ENCODE measurements at places on chromosomes 3 and 15. TPM values are rescaled to one million over a fixed set of nuclear protein-coding genes. Genes with fewer than 3 reads are reported as not detected.

FEZF2 gene
- not detected for total RNA-seq

SERP1 gene
- 178 TPM for total RNA-seq

DNA sequence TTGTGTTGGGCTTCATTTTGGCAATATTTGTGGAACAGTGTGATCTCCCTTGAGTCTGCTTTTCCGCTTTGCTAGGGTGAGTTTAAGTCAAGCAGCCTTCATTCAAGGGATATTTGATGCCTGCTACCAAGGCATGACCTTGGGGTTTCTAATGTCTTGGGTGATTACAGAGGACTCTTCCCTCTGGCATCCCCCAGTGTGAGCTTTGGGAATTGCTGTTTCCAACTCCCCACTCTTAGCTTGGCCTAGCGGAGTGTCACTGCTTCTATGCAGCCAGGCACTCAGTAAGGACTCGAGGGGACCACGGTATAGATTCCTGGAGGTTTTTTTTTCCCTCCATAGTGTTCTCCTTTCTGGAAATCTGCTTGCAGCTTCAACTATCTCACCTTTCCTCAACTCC, 21.1 kb downstream of the GCNT3 start:
- DNase-seq, result peak; percentile 27

DNA sequence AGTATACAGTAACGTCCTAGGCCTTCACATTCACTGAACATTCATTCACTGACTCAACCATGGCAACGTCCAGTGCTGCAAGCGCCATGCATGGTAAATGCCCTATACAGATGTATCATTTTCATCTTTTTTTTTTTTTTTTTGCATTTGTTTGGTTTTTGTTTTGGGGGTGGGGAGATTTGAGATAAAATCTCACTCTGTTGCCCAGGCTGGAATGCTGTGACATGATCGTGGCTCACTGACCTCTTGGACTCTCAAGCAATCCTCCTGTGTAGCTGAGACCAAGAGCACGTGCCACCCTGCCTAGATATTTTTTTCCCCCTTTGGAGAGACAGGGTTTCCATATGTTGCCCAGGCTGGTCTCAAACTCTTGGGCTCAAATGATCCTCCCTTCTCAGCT, 37.4 kb downstream of the SUSD5 start:
- no peak for DNase-seq

- DNase-seq, result peak; percentile 15
These were observed 88.3 kb upstream of the PPIB start for GRCh38 chr15:64251121-64251520.

DNA sequence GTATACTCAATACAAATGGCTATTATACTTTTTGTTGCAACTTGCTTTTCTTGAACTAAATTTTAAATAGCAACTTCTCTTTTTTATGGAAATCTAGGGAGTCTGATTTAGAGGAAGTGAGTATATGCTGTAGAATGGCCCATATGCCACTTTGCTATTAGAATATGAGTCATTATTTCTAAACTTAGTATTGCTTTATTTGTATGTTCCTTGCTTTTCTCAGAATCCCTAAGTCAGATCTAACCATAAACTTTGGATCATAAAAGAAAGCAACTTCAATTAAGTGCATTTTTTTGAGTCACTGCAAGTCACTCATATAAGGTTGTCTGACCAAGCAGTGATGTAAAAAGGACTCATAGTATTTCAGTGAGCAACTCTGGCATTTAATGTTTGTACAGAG, 17.5 kb upstream of the SPTSSB start:
- no peak for DNase-seq

CLRN1 gene
- total RNA-seq, result not detected

- DNase-seq, result no peak
These were observed 151.1 kb downstream of the SQOR start for GRCh38 chr15:45785897-45786296.

TP63 gene
- total RNA-seq, result 16.7 TPM

GRCh38 chr15:51062736-51063135, 32.0 kb downstream of the TNFAIP8L3 start:
- no peak for DNase-seq

DNA sequence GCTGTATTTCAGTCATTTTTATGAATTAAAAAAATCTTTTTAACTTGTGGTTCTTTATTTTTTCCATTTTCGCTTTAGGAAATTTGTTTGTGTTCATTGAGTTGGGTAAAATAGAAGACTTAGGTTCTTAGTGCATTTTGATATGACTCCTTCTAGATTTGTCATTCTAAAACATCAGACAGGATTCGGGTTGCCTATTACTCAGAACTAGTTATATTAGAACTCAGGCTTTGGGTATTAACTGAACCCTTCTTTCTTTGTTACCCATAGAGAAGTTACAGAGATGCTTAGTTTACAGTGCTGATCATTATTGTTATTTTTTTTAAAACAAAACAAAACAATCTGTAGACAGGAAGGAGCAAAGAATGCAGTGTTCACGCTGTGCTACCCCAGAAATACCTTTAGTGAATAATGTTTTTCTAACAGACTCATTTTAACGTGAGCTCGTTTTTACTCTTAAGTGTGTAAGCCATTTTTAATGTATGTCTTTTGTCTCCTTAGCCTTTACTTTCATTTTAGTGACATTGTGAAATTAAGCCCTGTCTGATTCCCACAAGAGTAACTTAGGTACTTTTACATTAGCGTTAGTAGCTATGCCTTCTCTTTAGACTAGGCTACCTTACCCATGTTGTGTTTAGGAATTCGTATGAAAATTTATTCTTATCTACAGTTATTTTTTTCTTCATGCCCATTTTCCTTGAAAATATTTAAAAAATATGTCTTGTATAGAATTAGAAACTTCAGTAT, 53.4 kb downstream of the CMC1 start:
- no peak for DNase-seq

DNA sequence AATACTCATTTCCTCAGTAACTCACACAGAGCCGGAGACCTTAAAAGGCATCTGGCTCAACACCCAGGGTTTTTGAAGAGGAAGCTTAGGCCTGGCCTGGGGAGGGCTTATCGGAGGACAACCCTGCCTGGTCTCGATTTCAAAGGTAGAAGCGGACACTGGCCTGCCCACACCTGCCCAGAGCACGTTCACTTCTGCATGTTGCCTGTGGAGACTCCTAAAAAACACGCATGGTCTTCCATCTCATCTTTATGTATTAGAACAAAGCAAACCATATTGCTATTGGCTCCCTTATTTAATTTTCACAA, 55.5 kb upstream of the FURIN start:
- DNase-seq, result no peak

- no peak for DNase-seq
These were observed 71.3 kb downstream of the SMAD6 start for GRCh38 chr15:66773129-66773873.

DNA sequence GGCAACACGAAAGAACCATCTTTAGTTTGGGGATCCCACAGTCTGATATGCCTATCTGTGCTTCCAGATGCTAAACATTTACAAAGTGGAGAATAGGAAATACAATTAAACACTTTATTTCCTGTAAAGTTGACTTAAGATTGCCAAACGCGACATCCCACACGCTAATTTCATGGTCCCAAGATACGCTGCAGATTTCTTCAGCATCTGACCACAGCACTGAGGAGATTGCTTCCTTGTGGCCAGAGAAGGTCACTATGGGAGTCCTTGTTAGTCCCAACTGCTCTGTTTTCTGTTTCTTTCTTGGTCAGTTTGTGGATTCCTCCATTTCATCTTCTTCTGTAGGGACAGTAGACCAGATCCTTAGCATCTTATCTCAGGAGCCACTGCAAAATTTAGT, 43.3 kb downstream of the ASB7 start:
- DNase-seq, result no peak

DNA sequence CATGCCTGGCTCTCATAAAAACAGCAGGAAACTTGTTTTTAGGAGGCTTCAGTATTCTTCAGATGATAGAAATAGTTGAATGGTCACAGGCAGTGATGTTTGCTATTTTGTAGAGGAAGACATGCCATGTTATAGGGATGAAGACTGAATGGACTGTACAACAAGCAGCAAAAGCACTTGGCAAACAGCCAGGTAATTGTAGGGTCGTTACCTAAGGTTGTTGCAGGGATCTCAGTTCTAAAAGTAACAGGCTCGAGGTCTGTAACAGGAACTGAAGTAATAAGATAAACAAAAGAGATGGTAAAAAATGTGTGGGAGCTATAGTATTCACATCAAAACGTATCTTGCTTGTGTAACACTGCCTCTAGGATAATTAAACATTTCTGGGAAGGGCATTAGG, 116.3 kb downstream of the TFG start:
- DNase-seq, result no peak

- DNase-seq, result no peak
These were observed 982.9 kb downstream of the TUSC7 start for GRCh38 chr3:117692416-117692995.

GOLGA8O gene
- 0.10 TPM for total RNA-seq

GRCh38 chr15:76183930-76184649, 124.3 kb downstream of the TMEM266 start:
- DNase-seq, result no peak

All from RPMI7951 (cell line).